ENCODE measurements at places on chromosomes 3 and 15.

GRCh38 chr3:111619833-111620232 lies 24.7 kb upstream of the ZBED2 start:
- DNase-seq, result no peak

- DNase-seq, result no peak
These were observed 217.6 kb downstream of the TPRG1 start for GRCh38 chr3:189389346-189389745.

DNA sequence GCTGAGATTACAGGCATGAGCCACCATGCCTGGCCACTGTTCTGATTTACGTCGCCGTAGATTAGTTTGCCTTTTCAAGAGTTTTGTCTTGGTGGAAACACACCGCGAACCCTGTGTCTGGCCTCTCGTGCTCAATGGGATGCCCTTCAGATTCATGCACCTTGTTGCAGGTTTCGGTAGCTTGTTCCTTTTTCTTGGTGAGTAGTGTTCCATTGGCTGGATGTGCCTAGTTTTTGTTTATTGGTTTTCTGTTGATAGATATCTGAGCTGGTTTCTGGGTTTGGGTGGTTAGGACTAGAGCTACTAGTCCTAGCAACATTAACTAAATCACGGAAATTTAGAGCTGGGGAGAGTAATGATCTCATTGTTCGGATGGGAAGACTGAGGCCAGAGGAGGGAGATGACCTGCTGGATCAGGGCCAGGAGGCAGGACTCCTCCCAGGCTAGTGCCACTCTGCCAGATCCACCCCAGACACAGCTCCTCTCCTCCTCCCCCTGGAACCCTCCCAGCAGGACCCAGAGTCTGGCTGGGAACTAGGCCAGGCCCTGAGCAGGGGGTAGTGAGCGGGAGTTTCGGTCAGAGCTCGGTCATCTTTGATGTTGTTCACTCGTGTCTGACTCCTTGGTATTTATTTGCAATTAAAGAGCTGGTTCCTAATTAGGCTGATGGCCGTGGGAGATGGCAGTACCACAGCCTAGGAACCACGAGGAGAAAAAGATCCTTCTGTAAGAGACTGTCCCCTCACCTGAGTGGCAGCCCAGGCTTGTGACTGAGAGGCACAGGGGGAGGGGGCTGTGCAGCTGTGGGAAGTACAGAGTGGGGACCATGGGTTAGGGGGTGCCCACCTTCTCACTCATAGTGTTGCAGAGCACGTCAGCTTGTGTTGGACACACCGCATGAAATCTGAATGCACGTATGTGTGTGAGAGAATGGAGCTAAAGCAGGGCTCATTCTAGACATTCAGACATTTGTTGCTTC lies 73.4 kb downstream of the SMAD6 start:
- DNase-seq, result no peak

GRCh38 chr3:79844176-79844575 lies 76.4 kb upstream of the ROBO1 start:
- DNase-seq, result no peak

DNA sequence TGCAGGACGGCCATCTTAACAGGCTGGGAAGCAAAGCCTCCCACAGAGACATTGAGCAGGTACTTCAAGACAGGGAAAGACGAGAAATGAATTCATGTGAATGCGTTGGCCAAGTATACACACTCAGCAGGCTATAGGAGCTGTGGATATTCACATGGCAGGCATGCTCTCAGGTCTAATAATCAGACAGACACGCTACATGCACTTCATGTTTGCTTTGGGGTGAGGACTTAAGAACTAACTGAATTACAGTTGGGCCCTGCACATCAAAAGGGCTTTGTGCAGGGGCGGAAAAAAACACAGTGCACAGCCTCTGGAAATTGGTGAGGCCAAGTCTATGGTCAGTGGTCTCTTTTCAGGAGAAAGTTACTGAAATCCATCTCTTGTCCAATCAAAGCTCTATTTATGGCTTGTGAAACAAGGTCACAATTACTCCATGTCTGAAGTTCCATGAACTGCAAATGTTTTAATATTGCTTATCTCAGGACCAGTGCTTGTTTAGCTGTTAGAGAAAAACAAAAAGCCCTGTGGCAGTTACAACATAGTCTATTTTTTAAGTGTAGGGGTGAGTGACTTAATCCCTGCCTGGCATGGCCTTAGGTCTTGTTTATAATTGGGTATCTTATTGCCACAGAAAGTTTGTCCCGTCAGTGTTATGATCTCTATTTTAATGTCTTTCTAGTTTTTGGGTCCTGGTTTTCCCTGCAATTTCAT lies 100.6 kb upstream of the GOLGA6L6 start:
- no peak for DNase-seq

DNA sequence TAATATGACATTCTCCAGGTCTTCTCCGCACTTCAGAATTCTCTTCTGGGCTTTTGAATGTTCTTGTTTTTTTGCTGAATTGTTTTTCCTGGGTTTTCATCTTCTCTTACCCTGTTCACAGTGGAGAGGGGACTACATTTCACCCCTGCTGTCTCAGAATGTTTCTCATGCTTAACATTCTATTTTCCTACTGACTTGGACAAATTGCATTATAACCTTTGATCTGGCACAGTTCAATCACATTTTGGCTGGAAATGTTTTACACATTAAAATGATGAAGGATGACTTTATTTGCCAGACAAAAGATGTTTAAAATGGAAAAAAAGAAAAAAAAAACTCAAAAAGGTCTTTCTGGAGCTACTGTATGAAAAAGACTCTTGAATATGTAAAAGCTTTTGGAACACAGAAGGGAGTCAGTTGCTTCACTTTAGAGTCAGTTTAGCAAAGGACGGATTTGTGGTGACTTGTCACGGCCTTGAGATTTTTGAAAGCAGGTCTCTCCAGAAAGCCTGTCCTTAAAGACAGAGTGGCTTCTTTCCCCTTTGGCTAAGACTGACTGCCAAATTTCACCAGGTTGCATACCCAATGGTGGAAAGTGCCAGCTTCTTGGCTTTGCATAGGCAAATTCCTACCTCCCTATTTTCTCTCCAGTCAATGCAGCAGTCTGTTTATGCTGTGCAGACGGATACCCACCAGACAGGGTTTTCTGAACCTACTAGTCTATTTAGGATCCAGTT lies 401.0 kb upstream of the TBL1XR1 start:
- no peak for DNase-seq

- DNase-seq, result peak; percentile 76
These were observed 159.7 kb downstream of the POLR2M start for GRCh38 chr15:57866149-57866736.

DNA sequence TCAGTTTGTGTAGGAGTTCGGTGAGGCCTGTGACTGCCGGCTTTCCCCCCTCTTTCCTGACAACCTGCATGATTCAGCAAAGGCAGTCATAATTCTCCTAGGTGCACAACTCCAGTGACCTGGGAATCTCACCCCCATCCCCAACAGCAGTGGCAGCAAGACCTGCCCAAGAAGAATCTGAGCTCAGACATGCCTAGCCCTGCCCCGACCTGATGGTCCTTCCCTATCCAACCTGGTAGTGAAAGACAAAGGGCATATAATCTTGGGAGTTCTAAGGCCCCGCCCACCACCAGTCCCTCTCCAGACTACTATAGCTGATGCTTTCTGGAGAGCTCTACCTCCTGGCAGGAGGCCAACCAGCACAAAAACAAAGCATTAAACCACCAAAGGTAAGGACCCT lies 44.2 kb upstream of the ZBED2 start:
- no peak for DNase-seq

- DNase-seq, result no peak
These were observed 172.5 kb upstream of the TLE3 start for GRCh38 chr15:70269991-70270751.

- DNase-seq, result no peak
These were observed at the start of gene SLC9C1 for GRCh38 chr3:112293368-112294321. TSS of gene SLC9C1 (minus strand) at chr3:112294216. CDS start at chr3:112286791, 7,425 bp downstream.

DNA sequence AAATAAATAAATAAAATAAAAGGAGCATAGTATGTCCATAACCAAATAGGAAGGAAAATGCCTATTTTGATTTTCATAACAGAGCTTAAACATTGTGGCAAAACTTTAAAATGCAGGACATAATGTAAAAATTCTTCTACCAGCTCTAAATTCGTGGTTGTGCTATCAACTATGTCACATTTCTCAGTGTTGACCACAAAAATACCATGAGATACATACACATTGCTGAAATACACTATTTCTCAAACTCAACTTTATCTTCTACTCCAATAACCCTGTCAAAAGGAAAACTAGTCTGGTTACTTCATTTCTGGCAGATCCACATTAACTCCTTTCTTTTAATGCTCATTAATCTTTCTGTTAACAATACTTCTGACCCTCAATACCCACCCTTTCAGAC lies 523.2 kb downstream of the FHIT start:
- DNase-seq, result no peak

DNA sequence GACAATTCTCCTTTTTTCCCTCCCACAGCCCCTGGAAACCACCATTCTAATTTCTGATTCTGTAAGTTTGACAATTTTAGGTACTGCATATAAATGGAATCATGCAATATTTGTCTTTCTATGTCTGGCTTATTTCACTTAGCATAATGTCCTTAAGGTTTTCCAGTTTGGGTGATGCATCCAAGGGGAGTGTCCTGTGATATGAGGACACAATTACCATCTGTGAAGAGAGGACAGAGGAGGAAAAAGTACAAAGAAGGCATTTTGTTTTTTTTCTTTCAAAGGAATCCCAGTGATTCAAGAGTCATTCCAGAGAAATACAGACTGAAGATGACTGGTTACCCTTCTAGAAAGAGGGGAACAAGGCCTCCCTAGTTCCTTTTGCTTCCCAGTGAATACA lies 514.7 kb upstream of the TGFBR2 start:
- DNase-seq, result no peak

GRCh38 chr3:132545471-132545870 lies 51.6 kb upstream of the ACKR4 start:
- DNase-seq, result no peak

DNA sequence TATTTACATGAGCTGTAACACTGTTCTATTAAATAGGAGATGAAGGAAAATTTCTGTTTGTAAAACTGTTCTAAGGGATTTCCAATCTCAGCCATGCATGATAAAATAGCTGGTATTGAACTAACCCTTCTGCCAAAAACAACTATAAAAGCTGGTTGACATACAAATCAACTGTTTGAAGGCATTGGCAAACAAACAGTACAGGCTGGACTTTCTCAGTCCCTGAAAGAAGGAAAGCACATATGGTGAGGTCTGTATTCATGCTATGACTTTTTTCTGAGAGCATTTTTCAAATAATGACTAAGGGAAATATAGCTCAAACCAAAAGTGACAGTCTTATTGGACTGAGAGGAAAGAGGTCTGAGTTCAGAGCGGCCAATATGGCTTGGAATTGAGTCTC lies 117.0 kb upstream of the CCDC54 start:
- DNase-seq, result no peak

- no peak for DNase-seq
These were observed 1.1 kb downstream of the UCN2 start for GRCh38 chr3:48562367-48563095.

GRCh38 chr3:110341047-110341446 lies 730.6 kb upstream of the NECTIN3 start:
- no peak for DNase-seq

DNA sequence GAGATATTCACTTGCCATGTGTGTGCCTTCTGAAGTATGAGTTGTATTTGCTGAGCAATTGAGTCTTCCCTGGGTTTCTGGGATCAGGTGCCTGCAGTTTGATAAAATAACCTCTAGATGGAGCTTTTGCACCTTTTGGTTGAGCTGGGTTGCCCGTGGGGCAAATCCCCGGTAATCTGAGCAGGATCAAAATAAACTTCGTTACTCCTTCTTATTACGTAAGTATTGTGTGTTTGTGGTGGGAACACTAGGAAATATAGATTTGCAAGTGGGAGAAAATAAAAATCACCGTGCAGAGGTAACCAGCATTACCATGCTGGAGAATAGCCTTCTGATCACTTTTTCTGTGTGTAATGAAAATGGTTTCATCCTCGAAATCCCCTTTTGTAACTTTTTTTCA lies 277.4 kb upstream of the NR2E3 start:
- DNase-seq, result no peak

- no peak for DNase-seq
These were observed 80.4 kb upstream of the TCF12 start for GRCh38 chr15:56838085-56838484.

DNA sequence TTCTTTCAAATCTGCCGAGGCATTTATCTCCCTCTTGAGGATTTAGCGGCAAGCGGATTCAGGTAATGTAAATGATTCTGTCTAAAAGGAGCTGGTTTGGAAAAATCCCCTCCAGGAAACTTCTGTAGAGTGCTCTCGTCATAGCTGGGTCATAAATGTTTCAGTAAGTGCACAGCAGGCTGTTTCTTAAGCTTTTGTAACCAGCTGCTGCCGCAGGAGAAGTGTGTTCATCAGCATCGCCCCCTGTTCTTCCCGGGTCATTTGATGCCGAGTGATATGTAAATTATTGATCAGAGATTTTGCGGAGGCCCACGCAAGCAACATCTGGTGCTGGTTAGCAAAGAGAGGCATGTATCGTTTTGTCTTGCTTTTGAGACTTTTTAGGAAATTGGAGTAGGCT lies 53.1 kb downstream of the DNASE1L3 start:
- DNase-seq, result no peak

DNA sequence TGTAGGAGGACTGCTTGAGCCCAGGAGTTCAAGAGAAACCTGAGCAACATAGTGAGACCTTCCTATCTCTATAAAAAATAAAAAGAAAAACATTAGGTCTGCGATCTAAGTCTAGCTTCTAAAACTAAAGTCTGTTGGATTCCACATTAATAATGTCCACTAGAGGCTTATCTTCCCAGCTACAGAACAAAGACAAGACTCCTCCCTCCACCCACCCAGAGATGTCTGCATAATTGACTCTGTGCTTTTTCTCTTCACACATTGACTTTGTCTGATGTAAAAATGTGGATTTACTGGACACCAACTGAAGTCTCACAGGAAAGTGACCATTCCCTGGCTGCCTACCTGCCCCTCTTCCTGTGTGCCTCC lies 91.8 kb downstream of the ATP10A start:
- no peak for DNase-seq

GRCh38 chr3:70114431-70114830 lies 114.9 kb downstream of the SAMMSON start:
- no peak for DNase-seq

GRCh38 chr15:64348455-64348854 lies 7.5 kb downstream of the CSNK1G1 start:
- no peak for DNase-seq

GRCh38 chr3:101104321-101104720 lies 111.1 kb upstream of the ABI3BP start:
- DNase-seq, result no peak

- DNase-seq, result no peak
These were observed 691 bp upstream of the FSIP1 start for GRCh38 chr15:39783244-39783820.

DNA sequence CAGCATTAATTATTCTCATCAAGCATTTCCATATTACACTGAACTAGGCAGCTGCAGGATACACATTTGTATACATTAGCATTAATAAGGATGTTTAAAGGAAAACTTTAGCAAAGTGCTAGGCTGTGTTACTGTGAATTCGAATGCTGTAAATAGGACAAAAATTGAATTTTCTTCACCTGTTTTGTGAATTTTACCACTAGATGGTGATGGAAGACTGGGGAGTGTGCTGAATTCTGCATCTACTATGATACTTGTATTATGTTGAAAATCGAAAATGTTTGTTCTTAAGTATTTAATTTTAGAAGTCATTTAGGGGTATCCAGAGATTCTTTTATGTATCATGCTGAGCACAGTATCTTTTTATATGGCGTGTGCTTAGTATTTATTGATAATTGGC lies 12.3 kb upstream of the P2RY14 start:
- DNase-seq, result no peak

GRCh38 chr3:16906682-16907081 lies 21.9 kb downstream of the PLCL2 start:
- no peak for DNase-seq
